ENCODE measurements at places on chromosomes 12 and 14.
A peak's percentile ranks its signal among the peaks of the same experiment; 100 is the strongest.

- no peaks in the 10 kb centered on the region for H3K4me1 ChIP-seq
- no peak overlapping the region for H3K4me3 ChIP-seq
- peaks cover 11% of the 10 kb centered on the region for H3K27me3 ChIP-seq
Measured at GRCh38 chr14:68939893-68940613, 39.0 kb downstream of the ACTN1 start.

DNA sequence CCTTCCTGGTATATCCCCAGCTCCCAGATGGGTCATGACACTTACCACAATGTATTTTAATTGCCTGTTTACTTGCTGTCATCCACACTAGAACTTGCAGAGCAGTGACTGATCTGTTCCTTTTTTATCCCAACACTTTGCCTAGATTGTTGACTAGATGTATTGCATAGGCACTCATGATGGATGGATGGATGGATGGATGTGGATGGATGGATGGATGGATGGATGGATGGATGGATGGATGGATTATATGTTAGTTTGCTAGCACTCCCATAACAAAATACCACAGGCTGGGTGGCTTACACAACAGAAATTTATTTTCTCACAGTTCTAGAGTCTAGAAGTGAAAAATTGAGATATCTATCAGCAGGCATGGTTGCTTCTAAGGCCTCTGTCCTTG, 8.7 kb upstream of the CKAP4 start:
- H3K4me3 ChIP-seq = no peak overlapping the region
- no peak overlapping the region for H3K27ac ChIP-seq
- peaks cover 13% of the 10 kb centered on the region for H3K4me1 ChIP-seq
- no peaks in the 10 kb centered on the region for H3K27me3 ChIP-seq

DNA sequence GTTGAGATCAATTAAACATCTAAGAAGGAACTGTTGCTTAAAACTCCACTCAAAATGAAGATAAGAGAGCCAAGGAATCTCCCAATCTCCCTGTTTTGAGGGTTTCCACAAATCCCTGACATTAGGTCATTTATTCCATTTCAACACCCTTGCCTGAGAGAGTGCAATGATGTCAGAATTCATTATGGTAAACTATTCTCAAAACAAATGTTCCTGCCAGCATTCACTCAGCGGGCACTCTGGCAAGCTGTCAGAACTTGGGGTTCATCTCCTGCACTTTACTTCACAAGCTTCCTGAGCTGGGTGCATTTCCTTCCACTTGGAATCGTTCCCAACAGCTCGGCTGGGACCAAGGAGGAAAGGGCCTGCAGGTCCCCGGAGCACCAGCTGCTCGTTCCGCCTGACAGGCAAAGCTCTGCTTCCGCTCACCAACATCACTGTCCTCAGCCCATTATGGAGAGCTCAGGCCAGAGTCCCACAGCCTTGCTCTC, 117.8 kb downstream of the TTC7B start:
- H3K27ac ChIP-seq = no peak overlapping the region
- no peak overlapping the region for H3K4me3 ChIP-seq
- H3K27me3 ChIP-seq = peaks cover 1% of the 10 kb centered on the region
- no peak for DNase-seq
- H3K36me3 ChIP-seq = no peaks in the 10 kb centered on the region

DNA sequence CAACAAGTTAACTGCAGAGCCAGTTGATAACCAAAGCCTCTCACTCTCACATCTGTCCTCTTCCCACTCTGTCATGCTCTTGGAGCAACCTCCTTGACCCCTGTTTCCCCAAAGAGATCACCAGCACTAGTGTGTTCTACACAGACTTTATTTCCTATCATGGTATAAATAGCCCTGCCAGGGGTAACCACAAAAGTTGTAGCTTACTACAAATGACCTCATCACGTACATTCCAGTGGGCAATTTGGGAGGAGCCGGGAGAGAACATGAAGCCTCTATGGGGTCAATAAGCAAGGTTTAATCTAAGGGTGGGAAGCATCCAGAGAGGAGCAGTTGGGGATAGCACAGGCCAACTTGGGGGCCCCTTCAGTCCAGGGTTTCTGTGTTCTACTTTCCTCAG, 186.5 kb downstream of the KCNA5 start:
- no peaks in the 10 kb centered on the region for H3K4me1 ChIP-seq
- H3K36me3 ChIP-seq = no peaks in the 10 kb centered on the region
- no peak overlapping the region for H3K4me3 ChIP-seq
- DNase-seq = no peak
- no peak overlapping the region for H3K27ac ChIP-seq

- H3K36me3 ChIP-seq = no peaks in the 10 kb centered on the region
- no peak overlapping the region for H3K27ac ChIP-seq
- H3K27me3 ChIP-seq = no peaks in the 10 kb centered on the region
- H3K4me3 ChIP-seq = no peak overlapping the region
Measured at GRCh38 chr14:61537563-61538463, 157.5 kb upstream of the HIF1A start.

DNA sequence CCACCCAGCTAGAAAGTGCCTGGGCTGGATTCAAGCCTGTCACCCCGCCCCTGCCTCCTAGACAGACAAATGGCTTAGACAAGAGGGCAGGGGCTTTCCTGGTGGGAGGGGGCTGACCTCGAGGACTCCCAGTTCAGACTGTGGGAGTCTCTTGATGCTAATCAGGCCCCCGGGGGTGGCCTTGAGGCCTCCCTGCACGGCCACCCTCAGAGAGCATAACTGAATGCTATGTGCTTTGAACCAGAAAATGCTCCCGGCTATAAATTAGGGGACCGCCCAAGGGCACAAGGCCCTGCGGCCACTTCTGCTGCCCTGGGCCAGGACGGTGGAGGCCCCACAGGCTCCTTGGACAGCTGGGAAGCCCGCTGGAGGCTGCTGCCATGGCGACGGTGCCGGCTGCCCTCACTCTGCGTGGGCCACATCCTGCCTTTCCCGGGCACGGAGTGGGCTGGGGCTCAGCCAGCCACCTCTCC, 111.0 kb upstream of the NCOR2 start:
- peaks cover 2% of the 10 kb centered on the region for H3K4me1 ChIP-seq
- H3K36me3 ChIP-seq = no peaks in the 10 kb centered on the region
- DNase-seq = no peak
- no peak overlapping the region for H3K27ac ChIP-seq
- H3K27me3 ChIP-seq = peaks cover 9% of the 10 kb centered on the region

GRCh38 chr12:19988459-19988873, 379.9 kb upstream of the PDE3A start:
- no peak overlapping the region for H3K27ac ChIP-seq
- H3K36me3 ChIP-seq = no peaks in the 10 kb centered on the region
- no peak overlapping the region for H3K4me3 ChIP-seq
- DNase-seq = no peak
- no peaks in the 10 kb centered on the region for H3K4me1 ChIP-seq

DNA sequence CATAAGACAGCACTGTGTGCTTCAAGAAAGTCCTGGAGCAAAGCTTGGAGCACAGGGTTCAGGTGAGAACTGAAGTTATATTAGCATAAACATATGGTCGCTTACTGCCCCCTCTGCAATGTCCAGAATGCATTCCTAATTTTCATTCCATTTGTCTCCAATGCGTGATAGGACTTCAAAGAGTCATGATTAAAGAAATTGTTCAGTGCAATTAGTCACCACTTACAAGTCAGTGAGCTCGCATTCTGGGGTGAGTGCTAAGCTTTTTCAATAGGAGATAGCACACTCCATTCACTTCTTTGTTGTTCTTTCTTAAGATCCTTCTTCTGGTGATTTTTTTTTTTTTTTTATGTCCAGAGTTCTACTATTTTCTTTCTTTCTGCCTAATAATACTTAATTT, 398.4 kb downstream of the SYT1 start:
- H3K4me1 ChIP-seq = no peaks in the 10 kb centered on the region
- H3K36me3 ChIP-seq = no peaks in the 10 kb centered on the region

DNA sequence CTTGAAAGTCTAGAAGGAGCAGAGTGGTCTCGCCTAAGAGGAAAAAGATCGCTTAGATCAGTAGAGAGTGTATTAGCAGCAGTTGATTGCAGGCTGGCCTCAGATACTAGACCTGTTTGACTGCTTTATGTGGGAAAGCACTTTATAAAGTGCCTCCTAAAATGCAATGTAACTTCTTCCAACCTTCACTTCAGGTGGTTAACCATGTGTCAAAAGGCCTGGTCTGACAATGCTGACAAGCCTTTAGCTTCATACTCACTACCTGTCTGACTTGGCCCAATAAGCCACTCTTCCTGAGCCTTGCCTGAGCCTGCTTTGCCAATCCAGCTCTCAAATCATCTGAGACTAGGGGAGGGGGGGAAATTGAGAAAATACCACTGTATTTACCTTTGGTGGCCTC, 14.6 kb downstream of the MGAT4C start:
- no peak overlapping the region for H3K27ac ChIP-seq
- H3K36me3 ChIP-seq = no peaks in the 10 kb centered on the region
- H3K4me1 ChIP-seq = no peaks in the 10 kb centered on the region
- no peak overlapping the region for H3K4me3 ChIP-seq

DNA sequence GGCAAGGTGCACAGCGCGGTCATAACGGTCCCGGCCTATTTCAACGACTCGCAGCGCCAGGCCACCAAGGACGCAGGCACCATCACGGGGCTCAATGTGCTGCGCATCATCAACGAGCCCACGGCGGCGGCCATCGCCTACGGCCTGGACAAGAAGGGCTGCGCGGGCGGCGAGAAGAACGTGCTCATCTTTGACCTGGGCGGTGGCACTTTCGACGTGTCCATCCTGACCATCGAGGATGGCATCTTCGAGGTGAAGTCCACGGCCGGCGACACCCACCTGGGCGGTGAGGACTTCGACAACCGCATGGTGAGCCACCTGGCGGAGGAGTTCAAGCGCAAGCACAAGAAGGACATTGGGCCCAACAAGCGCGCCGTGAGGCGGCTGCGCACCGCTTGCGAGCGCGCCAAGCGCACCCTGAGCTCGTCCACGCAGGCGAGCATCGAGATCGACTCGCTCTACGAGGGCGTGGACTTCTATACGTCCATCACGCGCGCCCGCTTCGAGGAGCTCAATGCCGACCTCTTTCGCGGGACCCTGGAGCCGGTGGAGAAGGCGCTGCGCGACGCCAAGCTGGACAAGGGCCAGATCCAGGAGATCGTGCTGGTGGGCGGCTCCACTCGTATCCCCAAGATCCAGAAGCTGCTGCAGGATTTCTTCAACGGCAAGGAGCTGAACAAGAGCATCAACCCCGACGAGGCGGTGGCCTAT, 875 bp downstream of the HSPA2 start:
- H3K4me3 ChIP-seq = peak overlapping the region; percentile 97
- peaks cover 14% of the 10 kb centered on the region for H3K4me1 ChIP-seq

DNA sequence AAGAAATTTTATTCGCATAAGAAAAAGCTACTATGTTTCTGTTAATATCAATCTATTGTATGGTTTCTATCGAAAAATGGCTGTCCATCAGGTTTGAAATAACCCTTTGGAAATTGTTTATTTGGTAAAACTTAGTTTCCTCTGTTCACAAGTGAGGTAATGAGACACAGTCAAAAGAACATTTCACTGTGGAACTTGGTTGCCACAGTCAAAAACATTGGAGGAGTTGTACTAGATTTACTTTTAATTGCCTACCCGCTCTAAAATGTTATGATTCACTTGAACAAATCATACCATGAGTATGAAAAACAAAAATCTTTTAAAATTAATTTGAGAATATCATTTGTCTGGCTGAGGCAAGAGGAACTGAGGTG, 46.5 kb downstream of the ITPR2 start:
- H3K36me3 ChIP-seq = peaks cover 19% of the 10 kb centered on the region
- H3K4me3 ChIP-seq = no peak overlapping the region
- H3K27me3 ChIP-seq = no peaks in the 10 kb centered on the region
- H3K27ac ChIP-seq = no peak overlapping the region
- no peak for DNase-seq
- H3K4me1 ChIP-seq = peaks cover 7% of the 10 kb centered on the region

DNA sequence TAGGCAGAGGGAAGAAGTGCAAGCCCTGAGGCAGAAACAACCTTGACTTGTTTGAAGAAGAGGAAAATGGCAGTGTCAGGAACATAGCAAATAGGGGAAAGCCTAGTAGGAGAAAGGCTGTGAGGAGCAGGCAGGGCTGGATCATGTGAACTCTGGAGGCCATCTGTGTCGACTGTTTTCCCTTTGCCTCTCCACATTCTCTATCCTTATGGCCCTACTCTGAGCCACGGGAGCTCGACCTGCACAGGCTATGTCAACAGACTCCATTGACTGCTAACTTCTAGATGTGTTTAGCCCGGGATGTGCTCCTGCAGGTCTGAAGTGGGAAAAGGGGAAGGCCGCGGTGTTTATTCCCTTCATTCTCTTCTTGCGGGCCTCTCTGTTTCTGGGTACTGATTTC, 35.2 kb downstream of the EGLN3 start:
- DNase-seq = no peak
- H3K36me3 ChIP-seq = no peaks in the 10 kb centered on the region
- no peaks in the 10 kb centered on the region for H3K4me1 ChIP-seq
- peaks cover 1% of the 10 kb centered on the region for H3K27me3 ChIP-seq
- no peak overlapping the region for H3K4me3 ChIP-seq

- H3K4me3 ChIP-seq = no peak overlapping the region
- H3K4me1 ChIP-seq = peaks cover 27% of the 10 kb centered on the region
- no peaks in the 10 kb centered on the region for H3K27me3 ChIP-seq
- H3K27ac ChIP-seq = no peak overlapping the region
- peaks cover 9% of the 10 kb centered on the region for H3K36me3 ChIP-seq
Measured at GRCh38 chr14:92520102-92521057, 6.8 kb downstream of the RIN3 start.

GRCh38 chr14:50520947-50521815, 11.2 kb downstream of the MAP4K5 start:
- peak overlapping the region; percentile 51 for H3K27ac ChIP-seq
- DNase-seq = no peak
- no peak overlapping the region for H3K4me3 ChIP-seq
- peaks cover 8% of the 10 kb centered on the region for H3K36me3 ChIP-seq
- no peaks in the 10 kb centered on the region for H3K27me3 ChIP-seq
- peaks cover 40% of the 10 kb centered on the region for H3K4me1 ChIP-seq

DNA sequence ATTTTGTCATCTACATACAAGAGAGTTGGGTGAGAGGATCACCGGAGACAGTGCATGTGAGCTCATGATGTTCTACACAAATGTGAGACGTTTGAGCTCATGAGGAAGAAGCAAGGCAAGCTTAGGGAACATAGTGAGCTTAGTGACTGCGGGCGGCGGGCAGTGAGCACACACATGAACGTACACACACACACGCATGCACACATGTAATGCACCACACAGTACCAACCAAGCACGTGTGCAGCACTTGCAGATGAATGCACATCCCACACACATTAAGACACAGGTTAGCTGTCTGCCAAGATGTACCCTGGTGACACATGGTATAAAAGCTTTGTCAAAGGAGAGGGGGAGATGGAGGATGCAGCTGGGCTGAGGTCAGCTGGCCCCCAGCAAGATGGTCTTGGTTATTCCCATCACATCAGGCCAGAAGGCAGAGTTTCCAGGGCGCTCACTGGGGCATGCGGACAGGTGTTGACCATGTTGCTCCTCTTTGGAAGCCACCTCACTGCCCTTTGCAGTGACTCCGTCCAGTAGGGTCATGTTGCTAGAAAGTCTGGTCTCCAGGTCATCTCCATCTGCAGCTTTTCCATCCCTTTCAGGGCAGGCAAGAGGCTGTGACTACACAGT, 8.7 kb upstream of the CACNA2D4 start:
- no peaks in the 10 kb centered on the region for H3K36me3 ChIP-seq
- H3K27ac ChIP-seq = peak overlapping the region; percentile 25
- DNase-seq = no peak
- no peak overlapping the region for H3K4me3 ChIP-seq
- H3K27me3 ChIP-seq = no peaks in the 10 kb centered on the region
- peaks cover 58% of the 10 kb centered on the region for H3K4me1 ChIP-seq
